Activated CD4-positive, alpha-beta T cell treated with anti-CD3 and anti-CD28 coated beads for 36 hours (primary cell): ENCODE measurements at places on chromosomes 11 and 22.

GRCh38 chr11:57354699-57355098 is 16.5 kb downstream of the P2RX3 start:
- DNase-seq, result no peak

DNA sequence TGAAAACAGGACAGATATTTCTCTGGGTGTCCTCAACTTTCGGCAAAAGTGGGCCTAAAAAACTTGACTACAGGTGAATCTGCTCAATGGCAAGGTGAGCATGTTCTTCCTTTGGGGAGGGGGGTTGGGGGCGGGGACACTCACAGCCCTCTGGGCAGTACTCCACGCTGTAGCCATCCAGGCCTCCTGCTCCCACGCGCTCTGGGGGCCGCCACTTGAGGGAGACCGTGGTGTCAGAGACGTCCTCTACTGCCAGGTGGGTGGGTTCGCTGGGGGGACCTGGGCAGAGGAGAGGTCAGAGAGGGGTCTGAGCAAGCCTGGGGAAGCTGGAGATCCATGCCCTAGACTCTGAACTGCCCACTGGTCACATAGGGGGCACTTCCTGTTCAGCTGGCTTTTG is 16.8 kb downstream of the MYBPC3 start:
- no peak for DNase-seq

DNA sequence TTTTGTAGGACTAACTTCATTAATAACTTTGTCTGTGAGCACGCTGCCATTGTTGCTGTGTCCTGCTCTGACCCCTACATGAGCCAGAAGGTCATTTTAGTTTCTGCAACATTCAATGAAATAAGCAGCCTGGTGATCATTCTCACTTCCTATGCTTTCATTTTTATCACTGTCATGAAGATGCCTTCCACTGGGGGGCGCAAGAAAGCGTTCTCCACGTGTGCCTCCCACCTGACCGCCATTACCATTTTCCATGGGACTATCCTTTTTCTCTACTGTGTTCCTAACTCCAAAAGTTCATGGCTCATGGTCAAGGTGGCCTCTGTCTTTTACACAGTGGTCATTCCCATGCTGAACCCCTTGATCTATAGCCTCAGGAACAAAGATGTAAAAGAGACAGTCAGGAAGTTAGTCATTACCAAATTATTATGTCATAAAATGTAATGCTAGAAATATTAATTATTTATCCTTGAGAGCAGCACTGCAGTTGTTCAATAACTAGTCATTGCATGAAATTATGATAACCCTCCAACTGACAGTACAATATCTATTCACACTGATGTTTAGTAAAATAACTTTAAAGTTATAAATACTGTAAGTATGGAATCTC is 46.4 kb upstream of the OR5D13 start:
- peak; percentile 9 for DNase-seq

DNA sequence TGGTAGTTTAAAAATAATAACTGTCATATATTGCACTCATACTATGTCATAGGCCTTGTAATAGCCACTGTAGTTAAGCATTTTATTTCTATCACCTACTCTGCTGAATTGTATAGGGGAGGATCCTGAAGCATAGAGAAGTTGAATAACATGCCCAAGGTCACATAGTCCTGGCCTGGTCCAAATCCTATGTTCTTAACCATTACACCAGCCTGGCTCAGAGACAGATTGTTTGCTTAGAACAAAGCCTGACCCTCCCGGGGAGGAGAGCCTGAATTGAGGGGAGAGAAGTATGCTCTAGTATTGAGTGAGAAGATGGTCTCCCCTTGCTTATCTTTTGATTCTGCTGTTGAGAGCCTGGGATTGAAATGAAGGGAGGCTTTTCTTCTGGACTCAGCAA is 2.2 kb downstream of the NEU3 start:
- DNase-seq, result no peak

- DNase-seq, result peak; percentile 71
These were observed 18.1 kb downstream of the POLA2 start for GRCh38 chr11:65279741-65280440.

DNA sequence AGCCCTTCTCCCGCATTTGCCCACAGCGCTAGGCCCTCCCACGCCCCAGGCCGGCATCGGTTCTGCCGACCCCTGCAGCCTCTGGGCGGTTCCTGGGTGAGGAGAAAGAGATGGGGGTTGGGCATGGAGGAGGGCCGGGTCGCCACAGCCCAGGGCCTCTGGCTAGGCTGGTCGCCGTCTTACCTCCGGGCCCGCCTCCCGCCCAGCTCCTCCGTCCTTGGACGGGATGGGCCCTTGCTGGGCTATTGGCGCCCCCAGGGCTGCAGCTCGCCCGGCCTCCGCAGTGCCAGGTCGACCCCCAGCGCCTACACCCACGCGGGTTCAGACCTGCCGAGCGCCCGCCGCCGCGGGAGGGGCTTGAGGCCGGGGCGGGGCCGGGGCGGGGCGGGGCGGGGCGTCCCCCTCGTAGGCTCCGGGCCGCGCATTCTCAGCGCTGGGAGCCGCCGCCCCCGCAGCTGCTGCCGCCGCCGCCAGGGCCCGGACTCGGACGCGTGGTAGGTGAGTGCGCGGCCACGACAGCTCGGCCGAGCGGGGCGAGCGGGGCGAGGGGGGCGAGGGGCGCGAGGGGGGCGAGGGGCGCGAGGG is at the start of gene CD151:
TSS of gene CD151 (plus strand) at position 424 of the 585 bp plus-strand sequence. CDS start 3,118 bp downstream, outside the sequence.
- DNase-seq, result peak; percentile 75

DNA sequence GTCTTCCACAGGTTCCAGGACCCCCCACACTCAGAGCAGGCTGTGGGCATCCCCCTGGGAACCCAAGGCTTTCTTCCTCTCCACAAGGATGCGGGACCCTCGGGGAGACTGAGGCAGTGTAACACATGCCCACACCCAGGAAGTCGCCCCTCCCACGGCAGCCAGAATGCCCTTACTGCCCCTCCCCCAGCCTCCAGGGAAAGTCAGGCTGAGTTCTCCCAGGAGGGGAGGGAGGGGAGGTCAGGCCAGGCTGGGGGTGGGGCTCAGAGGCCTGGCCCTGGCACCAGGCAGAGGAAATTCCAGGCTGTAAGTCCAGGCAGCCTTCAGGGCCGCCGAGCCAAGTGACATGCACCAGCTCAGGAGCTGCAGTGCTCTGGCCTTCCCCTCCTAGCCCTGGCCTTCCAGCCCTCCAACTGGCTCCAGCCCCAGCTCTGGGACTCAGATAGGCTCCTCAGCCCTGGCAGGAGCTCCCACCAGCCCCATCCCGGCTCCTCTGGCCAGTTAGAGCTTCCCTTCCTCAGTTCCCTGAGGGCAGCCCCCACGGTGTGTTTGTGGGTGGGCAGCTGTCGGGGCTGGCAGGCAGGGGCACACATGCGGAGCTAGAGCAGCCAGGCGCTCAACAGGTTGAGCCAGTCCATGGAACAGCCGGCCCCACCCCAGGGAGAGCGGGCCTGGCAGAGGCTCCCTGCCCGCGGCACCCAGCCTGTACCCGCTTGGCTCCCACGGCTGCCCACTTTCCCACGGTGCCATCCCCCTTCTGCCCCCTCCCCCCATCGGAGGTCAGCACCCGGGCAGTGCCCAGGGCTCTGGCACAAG is 3.6 kb downstream of the BCL9L start:
- peak; percentile 34 for DNase-seq

GRCh38 chr11:2419638-2420501 is 19.3 kb downstream of the TSSC4 start:
- peak; percentile 79 for DNase-seq

DNA sequence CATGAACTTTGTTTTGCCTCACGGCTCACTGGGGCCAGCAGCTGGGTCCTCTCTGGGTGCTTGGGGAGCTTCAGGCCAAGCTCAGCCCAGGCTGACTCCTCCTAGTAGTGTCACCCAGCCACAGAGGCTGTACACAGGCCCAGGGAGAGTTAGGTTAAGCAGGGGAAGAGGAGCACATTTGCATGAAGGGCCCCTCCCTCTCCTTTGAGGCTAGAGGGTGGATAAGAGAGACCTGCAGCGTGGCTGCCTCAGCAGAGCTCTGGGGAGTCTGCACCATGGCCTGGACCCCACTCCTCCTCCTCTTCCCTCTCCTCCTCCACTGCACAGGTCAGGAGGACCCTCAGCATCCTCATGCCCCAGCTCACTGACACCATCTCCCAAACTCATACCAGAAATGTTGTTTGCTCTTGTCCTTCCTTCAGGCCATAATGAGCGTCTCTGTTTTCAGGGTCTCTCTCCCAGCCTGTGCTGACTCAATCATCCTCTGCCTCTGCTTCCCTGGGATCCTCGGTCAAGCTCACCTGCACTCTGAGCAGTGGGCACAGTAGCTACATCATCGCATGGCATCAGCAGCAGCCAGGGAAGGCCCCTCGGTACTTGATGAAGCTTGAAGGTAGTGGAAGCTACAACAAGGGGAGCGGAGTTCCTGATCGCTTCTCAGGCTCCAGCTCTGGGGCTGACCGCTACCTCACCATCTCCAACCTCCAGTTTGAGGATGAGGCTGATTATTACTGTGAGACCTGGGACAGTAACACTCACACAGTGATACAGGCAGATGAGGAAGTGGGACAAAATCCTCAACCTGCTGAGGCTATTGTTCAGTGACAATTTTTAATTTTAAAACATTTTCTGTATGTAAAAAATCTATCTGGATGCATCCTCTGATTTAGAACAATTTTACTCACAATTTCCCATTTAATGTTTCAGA is 82.4 kb upstream of the VPREB1 start:
- DNase-seq, result no peak

GRCh38 chr11:111960916-111961315 is 23.8 kb downstream of the DIXDC1 start:
- no peak for DNase-seq

DNA sequence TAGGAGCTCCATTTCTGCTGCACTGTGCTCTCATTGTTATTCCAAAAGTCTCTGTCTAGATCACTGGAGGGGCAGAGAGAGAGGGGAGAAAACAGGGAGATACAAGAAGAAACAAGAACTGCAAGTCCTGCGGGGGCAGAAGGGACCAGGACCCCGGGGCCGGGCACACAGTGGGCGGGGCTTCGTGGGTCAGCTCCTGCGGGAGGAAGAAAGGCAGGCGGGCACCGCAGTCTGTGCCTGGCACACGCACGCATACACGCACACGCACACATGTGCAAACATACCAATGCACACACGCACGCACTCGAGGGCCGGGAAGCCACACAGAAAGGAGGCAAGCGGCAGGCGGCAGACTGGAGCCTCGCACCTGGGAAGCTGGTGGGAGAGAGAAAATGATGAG is 33.6 kb downstream of the SYT7 start:
- no peak for DNase-seq

GRCh38 chr11:119094816-119095065 is 6.9 kb downstream of the DPAGT1 start:
- peak; percentile 74 for DNase-seq

GRCh38 chr11:2574043-2574552 is 125.7 kb downstream of the KCNQ1OT1 start:
- DNase-seq, result peak; percentile 0

- DNase-seq, result no peak
These were observed 2.7 kb downstream of the FAM118A start for GRCh38 chr22:45312415-45312814.

GRCh38 chr22:21921729-21922128 is 30.9 kb downstream of the PPM1F start:
- no peak for DNase-seq

- DNase-seq, result no peak
These were observed 105.3 kb downstream of the MORC2 start for GRCh38 chr22:30863081-30863833.

DNA sequence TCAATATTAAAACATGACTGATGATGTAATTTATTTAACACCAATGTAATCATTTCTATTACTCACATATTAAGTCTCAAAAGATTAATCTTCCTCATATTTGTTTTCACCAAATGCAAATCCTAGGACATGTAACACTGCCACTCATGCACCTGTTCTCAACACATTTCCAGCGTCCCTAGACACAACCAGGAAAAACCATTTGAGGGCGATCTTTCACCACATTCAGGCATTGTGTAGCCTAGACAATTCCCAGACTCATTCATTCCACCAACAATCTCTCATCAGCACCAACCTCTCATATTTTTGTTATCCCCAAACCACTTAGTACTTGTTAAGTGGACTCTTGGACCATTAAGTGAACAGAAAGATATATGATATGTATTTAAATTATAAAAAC is 66.1 kb downstream of the SLC36A4 start:
- no peak for DNase-seq

DNA sequence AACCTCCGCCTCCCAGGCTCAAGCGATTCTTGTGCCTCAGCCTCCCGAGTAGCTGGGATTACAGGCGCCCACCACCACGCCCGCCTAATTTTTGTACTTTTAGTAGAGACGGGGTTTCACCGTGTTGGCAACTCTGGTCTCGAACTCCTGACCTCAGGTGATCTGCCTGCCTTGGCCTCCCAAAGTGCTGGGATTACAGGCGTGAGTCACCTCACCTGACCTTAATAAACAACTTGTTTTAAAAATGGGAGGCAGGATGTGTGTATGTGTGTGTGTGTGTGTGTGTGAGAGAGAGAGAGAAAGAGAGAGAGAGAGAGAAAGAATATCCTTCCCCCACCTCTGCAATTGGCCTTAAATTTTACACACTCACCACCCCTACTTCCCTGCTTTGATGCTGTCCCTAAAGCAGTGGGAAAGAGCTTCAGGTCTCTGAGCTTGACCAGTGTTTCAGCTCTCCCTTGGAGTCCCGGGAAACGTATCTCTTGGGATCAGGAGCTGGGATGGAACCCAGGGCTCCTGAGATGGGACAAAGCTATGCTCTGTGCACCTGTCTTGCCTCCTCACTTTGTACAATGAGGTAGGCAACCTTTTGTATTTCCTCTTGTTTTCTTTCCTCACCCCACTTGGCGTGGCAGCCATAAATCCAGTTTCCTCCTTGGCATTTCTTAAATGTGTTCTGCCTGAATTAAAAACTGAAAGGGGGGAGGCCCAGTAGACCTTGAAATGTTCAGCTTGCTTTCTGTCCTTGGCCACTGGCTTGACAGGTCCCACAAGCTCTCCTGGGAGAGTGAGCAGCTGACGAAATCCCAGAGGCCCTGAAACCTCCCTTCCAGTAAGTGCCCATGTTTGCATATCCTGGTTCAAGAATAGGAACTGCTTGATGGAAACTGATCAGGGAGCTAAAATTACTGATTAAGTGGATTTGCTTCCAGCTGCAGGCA is 17.8 kb upstream of the XBP1 start:
- peak; percentile 16 for DNase-seq

DNA sequence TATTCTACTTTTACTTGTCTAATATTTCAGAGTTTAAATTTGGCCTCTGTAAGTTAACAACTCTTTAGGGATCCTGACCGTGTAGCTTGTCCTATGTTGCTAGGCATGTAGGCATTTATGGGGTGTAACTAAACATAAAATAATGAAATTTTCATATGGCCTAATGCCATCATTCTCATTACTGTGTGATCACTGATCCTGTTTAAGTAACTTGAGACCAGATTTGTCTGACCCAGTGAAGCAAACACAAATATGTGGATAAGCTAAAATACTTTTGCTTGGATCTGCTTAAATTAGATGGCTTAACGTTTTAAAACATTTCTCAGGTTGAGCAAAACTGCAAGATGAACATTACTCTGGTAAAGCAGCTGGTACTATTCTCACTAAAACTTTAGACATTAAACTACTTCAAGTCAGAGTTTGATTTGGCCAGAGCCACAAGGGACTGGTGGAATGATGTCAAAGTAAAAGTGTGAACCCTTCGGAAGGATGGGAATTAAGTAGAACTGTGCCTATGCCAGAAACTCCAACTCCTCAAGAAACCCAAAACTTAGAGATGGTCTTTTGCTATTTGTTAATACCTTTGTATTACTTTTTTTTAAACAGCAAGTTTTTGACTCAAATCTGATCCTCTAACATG is 12.5 kb downstream of the QSER1 start:
- no peak for DNase-seq
